Brain microvascular endothelial cell (primary cell): ENCODE measurements at places on chromosomes 2 and 18.

- peak; percentile 69 for DNase-seq
Measured at GRCh38 chr2:182593394-182593975, 122.6 kb upstream of the DNAJC10 start.

- no peak for DNase-seq
Measured at GRCh38 chr2:172047566-172048507, 37.5 kb upstream of the DLX1 start.

- DNase-seq, result peak; percentile 27
Measured at GRCh38 chr2:238970553-238971081, 122.7 kb downstream of the TWIST2 start.

GRCh38 chr18:62769216-62769615, 53.9 kb downstream of the PHLPP1 start:
- DNase-seq, result no peak

GRCh38 chr2:219022041-219022440, 19.3 kb downstream of the CFAP65 start:
- no peak for DNase-seq

- DNase-seq, result no peak
Measured at GRCh38 chr18:21684731-21685130, 19.8 kb downstream of the ABHD3 start.

GRCh38 chr2:726169-726568, 49.0 kb upstream of the TMEM18 start:
- no peak for DNase-seq

GRCh38 chr18:74518456-74519295, 15.6 kb upstream of the CNDP1 start:
- DNase-seq, result no peak

DNA sequence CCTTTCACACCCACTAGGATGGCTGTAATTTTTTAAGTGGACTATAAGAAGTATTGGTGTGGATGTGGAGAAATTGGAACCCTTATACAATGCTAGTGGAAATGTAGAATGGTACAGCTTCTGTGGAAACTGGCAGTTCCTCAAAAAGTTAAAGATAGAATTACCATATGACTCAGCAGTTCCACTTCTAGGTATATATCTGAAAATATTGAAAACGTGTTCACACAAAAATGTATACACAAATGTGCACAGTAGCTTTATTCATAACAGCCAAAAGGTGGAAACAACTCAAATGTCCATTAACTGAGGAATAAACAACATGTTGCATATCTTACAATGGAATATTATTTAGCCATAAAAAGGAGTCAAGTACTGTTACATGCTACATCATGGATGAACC, 17.7 kb downstream of the TANK start:
- DNase-seq, result no peak

DNA sequence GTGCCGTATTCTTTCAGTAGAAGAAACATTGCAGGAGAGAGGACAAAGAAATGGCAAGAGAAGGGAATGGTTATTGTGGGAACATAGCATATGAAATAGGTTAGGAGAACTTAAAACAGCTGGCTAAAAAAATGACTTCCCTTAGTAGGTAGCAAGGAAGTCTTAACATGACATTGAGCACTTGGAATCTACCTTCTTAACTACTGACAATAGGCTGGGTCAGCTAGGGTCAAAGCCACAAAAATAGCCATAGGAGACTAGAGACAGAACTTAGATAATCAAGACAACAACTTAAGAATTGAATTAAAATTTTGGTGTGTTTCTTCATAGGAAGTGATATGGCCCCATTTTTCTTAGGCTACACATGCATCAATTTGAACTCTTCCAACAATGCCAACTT, 227.9 kb downstream of the TCF4 start:
- DNase-seq, result no peak

DNA sequence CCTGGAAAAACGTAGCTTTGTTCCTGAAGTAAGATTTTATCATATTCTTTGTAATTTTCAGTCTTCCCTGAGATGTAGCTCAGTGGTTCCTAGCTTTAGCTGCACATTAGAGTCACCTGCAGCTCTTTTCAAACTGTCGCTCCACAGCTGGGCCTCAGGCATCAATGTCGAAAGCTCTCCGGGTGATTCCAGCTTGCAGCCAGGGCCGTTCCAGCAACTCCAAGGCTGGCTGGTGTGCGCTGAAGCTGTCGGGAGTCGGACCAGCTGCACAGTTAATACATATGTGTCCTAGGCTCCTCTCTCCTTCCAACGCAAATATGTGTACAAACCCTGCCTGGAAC, 609 bp upstream of the ZNF2 start:
- no peak for DNase-seq

- no peak for DNase-seq
Measured at GRCh38 chr18:46097431-46097800, 680 bp downstream of the ATP5F1A start.

- no peak for DNase-seq
Measured at GRCh38 chr2:39659765-39660611, 5.7 kb upstream of the TMEM178A start.

- no peak for DNase-seq
Measured at GRCh38 chr18:25038261-25038660, 313.7 kb downstream of the ZNF521 start.

- DNase-seq, result no peak
Measured at GRCh38 chr2:64990876-64991275, 1.7 kb downstream of the SLC1A4 start.

DNA sequence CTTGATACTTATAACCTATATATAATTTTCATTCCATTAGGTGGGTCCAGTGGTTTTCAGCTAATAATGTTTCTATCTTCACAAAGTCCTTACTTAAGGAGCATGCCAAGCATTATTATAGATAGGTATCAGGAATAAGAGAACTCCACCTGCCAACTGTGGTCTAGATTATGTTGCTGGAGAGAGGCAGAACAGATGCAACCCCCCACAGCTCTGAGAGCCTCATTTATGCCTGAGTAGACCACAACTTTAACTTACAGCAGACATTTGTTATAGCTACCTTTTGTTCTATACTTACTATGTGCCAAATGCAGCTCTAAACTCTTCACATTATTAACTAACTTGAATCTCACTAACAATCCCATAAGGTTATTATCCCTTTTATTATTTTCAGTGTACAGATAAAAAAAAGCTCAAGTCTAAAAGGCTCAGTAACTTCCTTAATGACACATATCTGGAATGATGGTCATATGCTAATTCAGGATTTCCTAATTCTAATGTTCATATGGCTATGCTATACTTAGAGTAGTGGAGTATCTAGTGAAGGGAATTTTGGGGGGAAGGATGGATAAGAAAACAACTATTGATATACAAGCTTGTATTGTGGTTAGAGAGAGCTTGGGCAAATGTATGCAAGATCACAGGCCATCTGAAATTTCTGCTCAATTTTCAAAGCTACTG, 119.1 kb upstream of the RND3 start:
- no peak for DNase-seq

- no peak for DNase-seq
Measured at GRCh38 chr18:41206341-41206830, 748.6 kb upstream of the PIK3C3 start.

GRCh38 chr18:73827801-73828200, 319.8 kb downstream of the FBXO15 start:
- DNase-seq, result no peak

GRCh38 chr2:73341039-73341438, 44.6 kb upstream of the ALMS1 start:
- no peak for DNase-seq

GRCh38 chr2:225797394-225797793, 397.9 kb downstream of the NYAP2 start:
- no peak for DNase-seq

- no peak for DNase-seq
Measured at GRCh38 chr18:21714474-21714873, 9.9 kb upstream of the ABHD3 start.

- DNase-seq, result no peak
Measured at GRCh38 chr2:172808156-172808555, 72.5 kb downstream of the RAPGEF4 start.

DNA sequence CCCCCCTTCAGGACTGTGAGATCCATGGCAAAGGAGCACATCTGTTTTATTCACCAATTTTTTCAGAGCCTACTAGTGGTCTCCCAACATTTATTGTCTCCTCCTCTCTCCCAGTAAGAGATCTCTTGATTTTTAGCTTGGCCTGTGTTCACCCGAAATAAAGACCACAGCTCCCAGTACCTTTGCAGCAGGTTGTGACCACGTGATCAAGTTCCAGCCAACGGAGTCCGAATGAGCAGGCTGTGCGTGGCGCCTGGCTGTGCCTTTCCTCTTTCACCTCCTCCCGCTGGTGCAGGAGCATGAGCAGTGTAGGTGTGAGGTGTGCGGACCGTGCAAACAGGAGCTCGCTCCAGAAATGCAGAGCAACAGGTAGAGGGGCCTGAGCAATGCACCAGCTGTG, 143.6 kb upstream of the GLI2 start:
- no peak for DNase-seq

GRCh38 chr2:174634130-174635014, 36.8 kb upstream of the WIPF1 start:
- no peak for DNase-seq

GRCh38 chr2:179952658-179953057, 54.4 kb downstream of the CWC22 start:
- no peak for DNase-seq

DNA sequence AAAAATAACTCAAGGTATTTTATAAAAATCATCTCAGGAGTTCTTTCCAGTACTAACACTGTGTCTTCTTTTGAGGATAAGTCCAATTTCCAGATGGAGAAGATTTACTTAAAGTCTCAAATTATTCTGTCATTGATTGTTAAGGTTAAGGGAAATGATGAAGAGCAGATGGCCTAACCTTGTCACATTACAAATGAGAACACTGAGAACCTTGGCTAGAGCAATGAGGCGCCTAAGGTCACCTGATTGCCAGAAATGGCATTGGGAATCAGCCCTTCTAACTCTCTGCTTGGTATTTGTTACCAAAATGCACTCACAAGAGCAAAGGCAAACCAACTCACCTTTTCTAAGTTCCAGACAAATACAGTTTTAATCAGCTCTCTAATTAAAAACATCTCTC, 835.1 kb downstream of the RNF144A start:
- DNase-seq, result no peak

DNA sequence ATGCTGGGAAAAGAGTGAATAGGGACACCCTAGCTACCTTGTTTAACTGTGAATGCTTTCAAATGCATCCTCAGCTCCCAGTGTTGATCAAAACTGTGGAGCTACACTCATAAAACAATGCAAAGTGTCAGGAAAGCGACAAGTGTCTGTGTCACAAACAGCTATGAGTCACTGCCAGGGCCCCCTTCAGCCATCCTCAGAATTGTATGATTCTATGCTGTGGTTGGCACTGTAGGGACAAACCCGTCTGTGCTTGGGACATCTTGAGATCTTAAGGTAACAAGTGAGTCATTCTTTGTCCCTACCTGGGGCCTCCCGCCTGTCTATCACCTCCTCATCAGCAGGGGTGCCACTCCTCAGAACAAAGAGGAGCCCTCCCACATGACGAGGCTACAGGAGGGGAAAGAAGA, 42.4 kb downstream of the KLF7 start:
- no peak for DNase-seq

DNA sequence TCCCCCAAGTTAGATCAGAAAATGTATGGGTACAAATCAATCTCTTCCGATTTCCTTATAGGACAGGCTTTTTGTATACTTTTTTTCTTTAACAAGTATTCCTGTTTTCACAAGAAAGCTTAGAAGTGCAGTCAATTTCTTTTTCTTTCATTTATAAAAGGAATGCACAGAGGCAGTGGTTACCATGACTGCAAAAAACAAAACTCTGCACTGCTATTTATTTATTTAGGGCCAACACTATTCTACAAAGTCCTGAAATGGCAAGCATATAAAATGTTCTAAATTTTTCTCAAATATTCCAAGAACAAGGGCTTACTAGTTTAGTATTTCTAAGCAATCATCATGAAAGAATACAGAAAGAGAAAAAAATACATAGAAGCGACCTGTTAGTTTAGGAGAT, 22.2 kb downstream of the ATAD2B start:
- peak; percentile 28 for DNase-seq

DNA sequence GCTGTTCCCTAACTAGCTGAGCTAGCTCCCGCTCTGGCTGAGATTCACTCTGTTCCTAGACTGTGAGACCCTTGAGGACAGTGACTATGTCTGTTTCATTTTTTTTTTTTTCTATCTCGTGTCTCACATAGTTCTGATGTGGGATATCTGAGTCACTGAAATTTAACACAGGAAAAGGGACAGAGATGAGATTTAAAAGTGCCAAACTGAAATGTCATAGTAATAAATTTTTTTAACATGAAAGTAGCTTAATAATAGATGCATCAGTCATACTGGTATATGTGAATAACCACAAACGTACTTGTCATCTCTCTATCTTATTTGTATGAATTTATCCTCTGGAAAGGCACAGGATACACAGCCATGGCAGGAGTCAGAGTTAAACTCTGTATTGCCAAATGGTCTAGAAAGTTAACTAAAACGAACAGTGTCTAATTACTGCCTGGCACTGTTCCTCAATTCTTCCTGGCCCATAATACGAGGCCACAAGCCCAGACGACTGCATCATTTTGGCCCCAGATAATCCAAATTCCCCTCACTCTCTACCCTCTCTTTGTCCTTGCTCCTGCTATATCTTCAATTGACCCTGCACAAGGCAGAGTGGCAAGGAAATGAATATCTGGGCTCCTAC, 87.5 kb downstream of the SATB2 start:
- no peak for DNase-seq

DNA sequence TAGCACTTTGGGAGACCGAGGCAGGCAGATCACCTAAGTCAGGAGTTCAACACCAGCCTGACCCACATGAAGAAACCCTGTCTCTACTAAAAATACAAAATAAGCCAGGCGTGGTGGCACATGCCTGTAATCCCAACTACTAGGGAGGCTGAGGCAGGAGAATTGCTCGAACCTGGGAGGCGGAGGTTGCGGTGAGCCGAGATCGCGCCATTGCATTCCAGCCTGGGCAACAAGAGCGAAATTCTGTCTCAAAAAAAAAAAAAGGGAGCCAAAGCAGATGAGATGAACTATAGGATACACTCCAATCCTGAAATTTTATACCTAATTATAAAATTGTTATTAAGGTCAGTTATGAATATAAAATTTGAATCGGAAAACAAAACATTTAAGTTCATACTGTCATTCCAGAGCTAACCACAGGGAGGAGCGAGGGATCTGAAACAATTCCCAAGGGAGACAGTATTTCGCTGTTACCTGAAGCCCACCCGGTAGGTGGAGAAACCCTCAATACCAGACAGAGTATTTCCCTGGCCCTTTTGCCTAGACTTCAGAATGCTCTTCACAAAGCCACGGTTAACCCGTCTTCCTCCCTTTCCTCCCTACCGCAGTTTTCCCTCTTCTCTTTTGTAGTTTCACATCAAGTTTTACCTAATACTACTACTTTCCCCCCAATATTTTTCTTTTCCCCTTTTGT, 1.4 kb downstream of the PPM1G start:
- DNase-seq, result no peak
